ENCODE measurements at places on chromosomes 16 and 17.

DNA sequence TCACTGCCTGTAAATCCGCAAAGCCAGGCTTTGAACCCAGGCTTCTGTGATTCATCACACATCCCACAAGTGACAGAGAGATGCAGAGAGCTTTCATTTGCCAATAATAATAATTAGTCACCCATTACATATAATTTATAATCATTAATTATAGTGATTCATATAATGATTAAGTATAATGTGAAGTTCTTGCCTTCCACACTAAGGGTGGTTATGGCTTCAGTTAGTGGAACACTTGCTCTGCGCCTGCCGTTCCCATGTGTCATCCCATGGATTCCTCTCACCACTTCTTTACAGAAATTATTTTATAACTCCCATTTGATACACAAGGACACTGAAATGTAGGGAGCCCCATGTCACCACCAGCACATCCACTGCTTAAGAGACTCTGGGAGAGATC, 39.8 kb upstream of the XYLT1 start:
- no peak for DNase-seq

GRCh38 chr17:49217651-49218413, 7.3 kb downstream of the ABI3 start:
- DNase-seq, result peak; percentile 51

DNA sequence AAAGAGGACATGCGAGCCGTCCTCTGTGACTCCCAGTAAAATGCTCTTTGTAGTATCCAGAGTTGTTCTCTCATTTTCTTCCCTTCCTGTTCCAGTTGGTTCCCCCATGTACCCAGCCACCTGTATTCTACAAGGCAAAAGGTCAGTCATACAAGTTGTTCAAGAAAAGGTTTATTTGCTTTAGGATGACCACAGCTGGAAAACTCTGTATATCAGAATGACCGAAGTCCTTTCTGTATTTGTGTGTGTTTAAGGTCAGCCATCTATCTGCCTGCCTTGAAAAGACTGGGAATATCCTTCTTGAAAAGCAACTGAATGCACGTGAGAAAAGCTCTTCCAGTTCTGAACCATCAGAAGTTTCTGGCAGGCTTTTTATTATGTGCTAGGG, 8.4 kb downstream of the CCL16 start:
- DNase-seq, result no peak

DNA sequence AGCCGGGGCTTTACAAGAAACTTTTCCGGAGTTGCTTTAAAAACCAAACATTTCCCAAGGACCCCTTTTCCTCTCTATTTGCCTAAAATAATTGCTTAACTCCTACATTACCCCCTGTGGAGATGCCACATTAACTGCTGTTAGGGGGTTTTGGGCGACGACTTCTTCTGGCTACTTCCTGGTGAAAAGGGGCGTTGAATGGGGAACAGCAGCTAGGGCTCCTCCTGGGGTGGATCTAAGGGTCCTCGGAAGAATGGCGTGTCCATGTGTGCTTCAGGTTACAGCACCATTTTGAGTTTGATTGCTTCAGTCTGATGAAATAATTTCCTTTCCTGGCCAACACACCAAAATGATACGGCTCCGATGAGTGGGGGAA, 22.0 kb downstream of the ABCC1 start:
- no peak for DNase-seq

- no peak for DNase-seq
These were observed 50.2 kb downstream of the SMG6 start for GRCh38 chr17:2253362-2253761.

DNA sequence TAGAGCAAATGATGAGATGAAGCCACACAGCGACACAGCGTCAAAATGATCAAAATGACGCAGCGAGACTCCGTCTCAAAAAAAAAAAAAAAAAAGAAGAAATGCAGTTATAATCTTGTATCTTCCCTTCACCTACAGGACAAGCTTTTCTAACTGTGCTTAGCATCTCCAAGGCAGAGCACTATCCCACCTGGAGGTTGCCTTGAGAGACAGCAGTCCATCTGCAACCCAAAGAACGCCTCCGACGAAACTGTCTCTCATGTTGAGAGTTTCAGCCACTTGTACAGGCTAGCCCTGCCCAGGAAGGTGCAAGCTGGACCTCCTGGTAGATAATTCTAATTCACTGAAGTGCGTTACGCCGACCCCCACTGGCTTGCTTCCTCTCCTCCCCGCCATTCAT, 46.7 kb upstream of the GCSH start:
- no peak for DNase-seq

- DNase-seq, result peak; percentile 61
These were observed 10.6 kb downstream of the MYH3 start for GRCh38 chr17:10646392-10646990.

Data from effector CD8-positive, alpha-beta T cell (primary cell).